CD4-positive, alpha-beta T cell (primary cell): ENCODE measurements at places on chromosomes 12 and 14.

DNA sequence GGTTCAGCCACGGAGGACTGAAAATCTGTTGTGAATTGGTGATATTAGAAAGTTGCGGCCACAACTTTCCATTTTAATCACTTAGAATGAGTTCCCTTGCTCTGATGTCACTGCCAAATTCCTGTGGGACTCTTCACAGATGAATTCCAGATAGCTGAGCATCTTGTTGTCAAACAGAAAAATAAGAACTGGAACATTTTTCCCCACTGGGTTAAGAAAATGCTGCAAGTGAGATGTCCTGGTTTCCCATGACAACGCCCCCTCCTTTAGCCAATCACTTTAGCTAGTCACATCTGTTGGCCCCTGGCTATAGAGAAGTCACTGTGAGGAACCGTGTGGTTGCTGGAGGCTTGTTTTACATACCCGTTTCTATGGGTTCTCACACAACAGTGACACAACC, 135.9 kb downstream of the KTN1 start:
- no peak for DNase-seq

DNA sequence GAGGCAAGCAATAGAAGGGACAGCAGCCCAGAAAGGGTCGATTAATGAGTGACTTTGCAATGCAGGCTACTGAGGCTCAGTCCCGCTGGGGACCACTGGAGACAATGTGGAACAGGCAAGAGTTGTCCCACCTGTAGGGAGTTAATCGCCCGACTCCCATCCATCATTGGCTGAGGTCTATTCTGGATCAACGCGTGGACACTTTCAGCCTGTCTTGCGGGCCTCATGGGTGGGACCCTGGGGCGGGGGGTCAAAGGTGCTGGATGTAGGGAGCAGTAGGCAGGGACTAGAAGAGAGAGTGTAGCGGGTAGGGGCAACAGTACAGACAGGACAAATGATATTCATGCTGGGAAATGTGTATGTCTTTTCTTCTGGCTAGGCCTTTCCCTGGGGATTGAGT, 6.1 kb downstream of the IFI27L2 start:
- no peak for DNase-seq

- no peak for DNase-seq
Observed at GRCh38 chr12:124380796-124381455, 86.0 kb downstream of the RFLNA start.

DNA sequence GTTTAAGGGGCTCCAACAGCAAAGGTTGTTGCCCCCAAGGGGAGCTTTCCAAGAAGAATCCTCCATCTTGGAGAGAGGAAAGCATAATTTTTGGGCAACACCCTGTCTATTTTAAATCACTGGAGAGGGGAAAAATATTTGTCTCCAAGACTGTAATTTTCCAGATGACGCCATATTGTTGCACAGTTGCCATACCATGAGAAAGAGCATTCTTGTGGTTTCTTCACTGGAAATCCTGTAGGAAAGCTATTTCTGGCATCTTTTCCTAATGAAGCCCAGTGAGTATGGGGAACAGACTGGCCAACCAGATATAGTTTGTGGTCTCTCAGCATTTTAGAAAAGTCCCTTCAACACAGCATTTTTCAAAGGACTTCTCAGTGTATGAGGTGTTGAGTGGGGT, 88.1 kb upstream of the MANSC4 start:
- no peak for DNase-seq

- DNase-seq = no peak
Observed at GRCh38 chr12:124745891-124746570, 117.6 kb downstream of the SCARB1 start.
